ENCODE measurements at places on chromosomes 7 and 10. TPM values are rescaled to one million over a fixed set of nuclear protein-coding genes. Genes with fewer than 3 reads are reported as not detected.

- no peaks in the 10 kb centered on the region for H3K27me3 ChIP-seq
- peaks cover 9% of the 10 kb centered on the region for H3K4me1 ChIP-seq
- H3K4me3 ChIP-seq, result no peak overlapping the region
- H3K36me3 ChIP-seq, result no peaks in the 10 kb centered on the region
Observed at GRCh38 chr10:132419538-132420468, 22.8 kb downstream of the PWWP2B start.

- H3K36me3 ChIP-seq, result no peaks in the 10 kb centered on the region
- H3K27me3 ChIP-seq, result no peaks in the 10 kb centered on the region
- H3K27ac ChIP-seq, result no peak overlapping the region
- DNase-seq, result no peak
- H3K4me1 ChIP-seq, result peaks cover 6% of the 10 kb centered on the region
Observed at GRCh38 chr10:89653410-89653869, 8.4 kb upstream of the PANK1 start.

DNA sequence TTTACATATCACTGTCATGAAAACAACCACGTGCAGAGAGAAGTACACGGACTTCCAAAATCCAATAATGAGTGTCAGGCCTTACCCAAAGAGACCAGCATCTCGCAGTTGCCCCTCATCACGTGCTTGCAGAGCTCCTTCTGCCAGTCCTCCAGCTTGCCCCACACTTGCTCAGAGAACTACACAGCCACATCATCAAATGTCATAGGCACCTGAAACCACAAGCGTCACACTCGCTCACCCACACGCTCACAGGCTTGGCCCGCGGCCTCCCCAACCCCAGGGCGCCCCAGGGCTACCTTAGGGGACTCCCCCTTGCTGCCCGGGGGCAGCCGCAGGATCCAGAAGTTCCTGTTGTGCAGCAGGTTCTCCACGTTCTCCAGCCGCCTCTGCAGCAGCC, 123.4 kb upstream of the ZNF746 start:
- peaks cover 14% of the 10 kb centered on the region for H3K4me1 ChIP-seq
- H3K27me3 ChIP-seq, result no peaks in the 10 kb centered on the region
- DNase-seq, result no peak
- H3K27ac ChIP-seq, result no peak overlapping the region

DNA sequence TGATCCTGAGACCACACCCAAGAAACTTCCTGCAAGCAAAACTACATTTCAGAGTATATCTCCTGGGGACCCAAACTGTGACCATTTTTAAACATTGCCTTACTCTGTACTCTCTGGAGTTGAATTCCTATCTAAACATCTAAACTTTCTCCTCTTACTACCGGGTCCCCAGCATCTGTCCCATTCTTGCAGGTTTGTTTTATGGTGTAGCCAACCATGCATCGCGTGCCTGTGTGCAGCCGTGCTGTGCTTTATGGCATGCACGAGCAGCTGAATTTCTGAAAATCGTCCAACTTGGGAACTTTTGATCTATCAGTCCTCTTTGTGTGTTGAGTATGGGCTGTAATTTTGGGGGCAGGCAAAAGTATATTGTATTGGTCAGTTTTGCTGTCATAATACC, 423.8 kb upstream of the DPP6 start:
- H3K27me3 ChIP-seq, result no peaks in the 10 kb centered on the region
- no peak for DNase-seq
- H3K27ac ChIP-seq, result no peak overlapping the region
- H3K4me1 ChIP-seq, result no peaks in the 10 kb centered on the region

Gene DLX5
- polyA plus RNA-seq, result 0.04 TPM

- no peak overlapping the region for H3K4me3 ChIP-seq
- H3K27ac ChIP-seq, result no peak overlapping the region
- H3K27me3 ChIP-seq, result no peaks in the 10 kb centered on the region
- no peak for DNase-seq
- peaks cover 7% of the 10 kb centered on the region for H3K4me1 ChIP-seq
- H3K36me3 ChIP-seq, result peaks cover 29% of the 10 kb centered on the region
Observed at GRCh38 chr7:2151801-2152612, 80.7 kb downstream of the MAD1L1 start.

Gene UPK3BL2
- 7.3 TPM for polyA plus RNA-seq

DNA sequence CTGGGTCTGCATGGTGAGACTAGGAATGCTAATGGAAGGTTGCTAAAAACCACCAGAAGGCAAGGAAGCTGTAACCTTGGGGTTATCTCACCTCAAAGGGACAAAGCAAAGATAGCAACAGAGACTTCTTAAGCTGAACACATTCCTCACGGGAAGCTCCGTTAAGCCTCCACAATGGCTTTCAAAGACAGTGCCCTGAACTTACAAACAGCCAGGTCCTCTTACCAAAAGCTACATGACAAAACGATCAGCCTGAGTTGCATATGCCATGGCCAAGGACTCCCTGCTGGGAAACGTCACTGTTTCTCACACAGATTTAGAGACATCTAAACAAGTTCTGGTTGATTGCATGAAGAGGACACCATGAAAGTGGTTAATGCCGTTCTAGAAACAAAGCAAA, 52.7 kb downstream of the HTR5A start:
- no peaks in the 10 kb centered on the region for H3K4me1 ChIP-seq
- no peak overlapping the region for H3K4me3 ChIP-seq
- H3K27me3 ChIP-seq, result no peaks in the 10 kb centered on the region
- H3K36me3 ChIP-seq, result no peaks in the 10 kb centered on the region

Gene MXI1
- 19.2 TPM for polyA plus RNA-seq

DNA sequence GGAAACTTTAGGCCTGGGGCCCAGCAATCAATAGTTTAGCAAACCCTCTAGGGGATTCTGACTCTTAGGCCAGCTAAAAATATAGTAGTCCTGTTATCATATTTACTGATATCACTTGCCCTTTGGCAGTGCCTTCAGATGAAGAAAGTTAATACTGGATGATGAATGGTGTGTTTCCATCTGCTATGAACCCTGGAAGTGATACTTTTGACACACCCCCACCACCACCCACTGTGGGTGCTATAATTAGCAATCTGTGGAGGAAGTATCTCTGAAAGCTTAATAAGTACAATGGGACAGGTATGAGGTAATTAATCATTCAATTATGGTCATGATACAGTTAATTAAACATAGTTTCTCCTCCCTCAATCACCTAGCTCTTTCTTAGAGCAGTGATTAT, 90.4 kb upstream of the LRRTM3 start:
- H3K36me3 ChIP-seq, result no peaks in the 10 kb centered on the region
- no peak overlapping the region for H3K27ac ChIP-seq
- H3K4me3 ChIP-seq, result no peak overlapping the region
- no peaks in the 10 kb centered on the region for H3K4me1 ChIP-seq
- DNase-seq, result no peak

GRCh38 chr7:134448356-134449229, 10.3 kb downstream of the AKR1B1 start:
- no peak for DNase-seq
- H3K4me1 ChIP-seq, result no peaks in the 10 kb centered on the region
- peaks cover 7% of the 10 kb centered on the region for H3K36me3 ChIP-seq
- no peak overlapping the region for H3K27ac ChIP-seq
- no peak overlapping the region for H3K4me3 ChIP-seq

- H3K36me3 ChIP-seq, result no peaks in the 10 kb centered on the region
- no peaks in the 10 kb centered on the region for H3K4me1 ChIP-seq
- no peaks in the 10 kb centered on the region for H3K27me3 ChIP-seq
Observed at GRCh38 chr10:34520084-34520483, 295.0 kb downstream of the PARD3 start.

Measured in small intestine (tissue), 16 donors.